Stimulated activated CD8-positive, alpha-beta memory T cell treated with anti-CD3 and anti-CD28 coated beads, Interleukin-12 subunit alpha, Interleukin-12 subunit beta, amount 100 ng/mL, for 1 hour (primary cell): ENCODE measurements at places on chromosomes 2 and 18.

DNA sequence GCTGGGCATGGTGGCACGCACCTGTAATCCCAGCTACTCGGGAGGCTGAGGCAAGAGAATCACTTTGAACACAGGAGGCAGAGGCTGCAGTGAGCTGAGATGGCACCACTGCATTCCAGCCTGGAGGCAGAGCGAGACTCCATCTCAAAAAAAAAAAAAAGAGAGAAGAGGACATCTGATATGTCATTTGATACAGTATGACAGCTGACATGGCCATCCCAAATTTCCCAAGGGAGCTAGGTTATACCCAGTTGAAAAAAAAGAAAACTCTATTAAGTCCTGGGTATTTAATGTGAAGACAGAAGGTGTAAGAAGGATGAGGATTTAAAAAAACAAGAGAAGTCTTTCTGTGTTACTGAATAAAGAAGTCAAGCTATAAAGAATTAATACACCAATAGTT lies 23.3 kb downstream of the CLASP1 start:
- no peak for DNase-seq

GRCh38 chr2:173693044-173693589 lies 272.1 kb downstream of the SP3 start:
- DNase-seq, result no peak

DNA sequence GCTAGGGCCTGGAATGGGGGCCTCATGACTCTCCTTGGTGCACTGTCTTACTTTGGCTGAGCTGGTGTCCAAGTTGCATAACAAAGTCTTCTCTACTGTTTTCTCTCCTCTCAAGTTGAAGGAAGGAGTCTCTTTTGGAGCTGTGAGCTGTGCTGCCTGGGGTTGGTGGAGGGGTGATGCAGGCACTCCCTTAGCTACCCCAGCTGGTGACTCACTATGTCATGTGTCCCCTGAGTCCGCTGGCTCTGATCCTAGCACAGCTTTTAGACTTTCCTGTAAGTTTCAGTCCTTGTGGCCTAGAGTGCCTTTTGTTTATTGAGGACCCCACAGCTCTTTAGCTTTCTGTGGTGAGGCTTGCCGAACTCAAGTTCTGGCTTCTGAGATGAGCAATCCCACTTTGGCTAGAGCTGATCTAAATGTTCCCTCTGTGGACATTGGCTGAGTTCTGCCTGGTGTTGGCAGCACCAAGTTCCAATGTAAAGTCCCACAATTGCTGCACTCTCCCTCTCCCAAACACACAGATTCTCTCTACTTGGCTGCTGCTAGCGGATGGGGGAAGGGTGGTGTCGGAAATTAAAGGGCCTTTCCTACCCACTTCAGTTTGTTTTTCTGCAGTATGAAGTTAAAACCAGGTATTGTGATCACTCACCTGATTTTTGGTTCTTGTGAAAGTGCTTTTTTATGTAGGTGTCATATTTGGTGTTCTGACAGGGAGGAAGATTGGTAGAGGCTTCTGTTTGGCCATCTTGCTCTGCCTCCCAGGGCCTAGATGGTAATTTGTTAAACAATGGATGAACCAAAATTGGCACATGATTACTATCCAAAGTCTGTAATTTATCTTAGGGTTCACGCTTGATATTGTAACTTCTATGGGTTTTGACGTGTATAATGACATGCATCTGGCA lies 83.2 kb downstream of the COMMD1 start:
- no peak for DNase-seq

DNA sequence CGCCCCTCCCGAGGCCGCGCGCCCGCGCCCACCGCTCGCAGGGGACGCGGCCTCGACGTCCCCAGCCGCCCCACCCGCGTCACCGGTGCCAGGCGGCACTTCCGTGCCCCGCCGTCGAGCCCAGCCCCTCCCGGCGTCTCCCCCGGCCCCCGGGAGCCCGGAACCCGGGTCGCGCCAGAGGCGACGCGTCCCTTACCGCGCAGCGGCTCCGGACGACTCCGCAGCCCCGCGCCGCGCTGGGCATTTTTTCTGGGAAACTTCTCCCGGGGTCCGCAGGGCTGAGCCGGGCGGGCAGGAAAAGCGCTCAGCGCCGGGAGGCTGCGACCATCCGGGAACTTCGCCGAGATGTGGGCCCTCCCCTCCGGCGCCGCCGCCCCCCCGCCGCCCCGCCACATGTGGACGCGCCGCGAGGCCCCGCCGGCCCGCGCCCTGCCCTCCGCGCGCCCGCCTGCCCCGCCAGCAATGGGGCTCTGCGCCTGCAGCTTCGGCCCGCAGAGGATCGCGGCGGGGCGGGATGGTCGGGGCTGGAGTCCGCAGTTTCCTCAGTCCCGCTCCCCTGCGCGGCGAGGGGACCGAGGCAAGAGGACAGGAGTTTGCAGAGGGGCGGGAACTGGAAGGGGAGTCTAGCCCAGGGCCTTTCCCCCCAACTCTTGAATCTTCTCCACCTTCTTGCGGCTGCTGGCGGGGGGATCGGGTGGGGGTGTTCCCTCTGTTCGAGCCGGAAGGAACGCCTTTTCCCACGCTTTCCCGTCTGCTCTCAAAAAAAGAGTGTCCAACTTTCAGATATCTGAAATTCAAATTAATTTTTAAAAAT lies 81.5 kb downstream of the CHRNA1 start:
- DNase-seq, result no peak

- DNase-seq, result no peak
These were observed 12.6 kb downstream of the NR4A2 start for GRCh38 chr2:156319811-156320485.

- no peak for DNase-seq
These were observed 8.9 kb downstream of the TFPI start for GRCh38 chr2:187545238-187545751.

- DNase-seq, result no peak
These were observed 63.4 kb upstream of the ZEB2 start for GRCh38 chr2:144583381-144583729.

DNA sequence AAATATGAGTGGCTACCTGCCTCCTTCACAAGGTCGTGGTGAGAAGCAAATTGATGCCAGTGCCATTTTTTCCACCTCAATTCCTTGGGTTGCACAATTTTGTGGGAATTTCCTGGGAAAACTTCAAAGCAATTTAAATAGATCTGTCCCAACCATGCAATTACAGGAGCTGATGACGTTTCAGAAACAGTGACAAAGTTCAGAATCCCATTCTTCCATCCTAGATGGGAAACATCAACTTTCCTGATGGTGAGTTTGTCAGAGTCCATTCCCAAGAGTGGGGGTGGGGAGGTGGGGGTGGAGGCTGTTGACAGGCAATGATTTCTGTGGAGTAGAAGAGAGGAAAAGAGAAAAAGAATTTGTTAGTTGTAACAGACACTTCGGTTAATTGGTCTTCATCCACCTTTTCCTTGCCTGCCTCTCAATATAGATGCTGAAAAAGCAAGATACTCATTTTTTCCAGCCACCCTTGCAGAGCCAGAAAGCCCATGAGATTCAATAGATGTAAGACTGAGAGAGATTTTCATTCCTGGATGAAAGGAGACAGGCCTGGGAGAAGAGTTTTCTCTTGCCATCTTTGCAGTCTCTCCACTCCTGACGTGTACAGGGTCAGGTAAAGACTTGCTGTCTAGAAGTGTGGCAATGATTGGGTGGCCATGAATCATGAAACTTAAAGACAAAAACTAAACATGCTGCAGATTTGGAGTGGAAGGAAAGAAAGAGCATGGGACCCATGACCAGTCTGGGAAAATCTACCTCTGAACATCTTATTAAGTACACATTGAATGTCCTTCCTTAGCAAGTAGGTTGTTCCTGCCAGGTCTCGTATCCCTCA lies 47.3 kb downstream of the SOCS6 start:
- DNase-seq, result no peak

GRCh38 chr2:221402072-221402471 lies 170.0 kb downstream of the EPHA4 start:
- DNase-seq, result no peak

GRCh38 chr2:194842871-194843270 lies 814.2 kb upstream of the SLC39A10 start:
- DNase-seq, result no peak

GRCh38 chr2:109318150-109318948 lies 189.3 kb downstream of the SH3RF3 start:
- DNase-seq, result no peak

DNA sequence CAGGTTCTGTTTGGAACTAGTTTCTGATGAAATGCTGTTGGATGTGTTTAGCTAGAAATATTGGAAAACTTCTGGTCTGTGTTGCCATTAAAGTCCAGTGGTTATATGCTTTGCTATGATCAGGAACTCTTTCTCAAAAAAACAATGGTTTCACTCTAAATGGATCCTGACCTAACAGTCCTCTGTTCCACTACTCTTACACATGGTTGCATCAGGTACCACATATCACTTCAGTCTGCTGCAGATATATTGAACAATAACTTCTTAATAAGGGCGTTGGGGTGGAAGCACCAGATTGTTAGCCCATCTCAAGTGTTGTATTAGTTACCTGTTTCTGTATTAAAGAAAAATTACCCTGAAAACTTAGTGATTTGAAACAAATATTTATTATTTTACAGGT lies 676.6 kb upstream of the GCFC2 start:
- no peak for DNase-seq

DNA sequence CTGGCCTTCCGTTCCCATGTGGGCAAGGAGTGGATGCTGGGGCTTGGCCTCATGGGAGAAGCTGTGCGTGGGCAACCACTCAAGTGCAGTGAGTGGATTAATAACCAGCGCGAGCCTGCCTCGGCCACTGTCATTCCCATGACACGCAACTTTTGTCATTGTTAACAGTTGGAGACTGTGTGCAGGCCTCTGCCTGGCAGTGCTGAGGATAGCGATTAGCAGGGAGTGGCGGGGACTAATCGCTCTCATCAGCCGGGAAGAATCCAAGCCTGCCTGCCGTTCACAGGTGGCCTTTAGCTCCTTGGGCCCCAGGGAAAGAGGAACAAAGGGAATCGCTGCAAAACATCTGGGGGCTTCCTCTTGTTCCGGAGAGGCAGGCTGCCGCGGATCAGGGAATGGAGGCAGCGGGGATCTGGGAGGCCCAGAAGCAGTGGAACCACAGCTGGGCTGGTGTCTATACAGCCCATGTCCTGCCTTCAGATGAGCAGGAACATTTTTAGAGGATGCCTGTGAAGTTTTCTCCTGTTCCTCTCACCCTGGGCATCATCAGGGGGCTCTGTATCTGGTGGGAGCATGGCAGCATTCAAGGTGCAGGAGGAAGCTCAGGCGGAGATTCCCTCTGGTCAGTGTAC lies 53.8 kb downstream of the CTIF start:
- DNase-seq, result no peak

- DNase-seq, result no peak
These were observed 380.6 kb upstream of the UBE2E3 start for GRCh38 chr2:180599804-180600203.
